Activated T-cell treated with anti-CD3 and anti-CD28 coated beads for 1 hour (primary cell): ENCODE measurements at places on chromosomes 2 and 18.

GRCh38 chr2:237456200-237456843 is 30.7 kb upstream of the MLPH start:
- DNase-seq, result no peak

DNA sequence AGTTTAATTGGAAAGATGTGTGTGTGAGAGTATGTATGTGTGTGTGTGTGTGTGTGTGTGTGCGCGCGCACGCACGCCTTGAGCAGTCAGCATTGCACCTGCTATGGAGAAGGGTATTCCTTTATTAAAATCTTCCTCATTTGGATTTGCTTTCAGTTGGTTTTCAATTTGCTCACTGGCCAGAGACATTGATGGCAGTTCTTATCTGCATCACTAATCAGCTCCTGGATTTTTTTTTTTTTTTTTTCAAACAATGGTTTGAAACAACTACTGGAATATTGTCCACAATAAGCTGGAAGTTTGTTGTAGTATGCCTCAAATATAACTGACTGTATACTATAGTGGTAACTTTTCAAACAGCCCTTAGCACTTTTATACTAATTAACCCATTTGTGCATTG is 48.0 kb downstream of the FEZ2 start:
- no peak for DNase-seq

GRCh38 chr18:43587538-43588153 is 310.4 kb upstream of the SYT4 start:
- DNase-seq, result no peak

DNA sequence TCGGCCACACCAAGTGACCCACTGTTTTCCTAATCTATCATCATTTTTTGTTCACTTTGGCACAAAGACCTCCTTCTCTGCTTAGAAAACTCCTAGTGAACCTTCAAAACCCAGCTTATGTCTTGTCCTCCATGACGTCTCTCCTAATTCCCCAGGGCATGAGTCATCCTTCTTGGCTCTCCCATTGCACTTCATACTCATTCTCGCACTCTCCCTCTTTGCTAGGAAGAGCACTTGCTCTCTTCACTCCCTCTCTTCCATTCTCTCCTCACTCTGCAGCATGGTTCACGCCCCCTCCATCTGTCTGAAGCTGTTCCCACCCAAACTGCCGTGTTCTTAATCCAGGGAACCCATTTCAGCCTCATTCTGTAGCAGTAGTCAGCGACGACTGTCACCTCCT is 103.9 kb downstream of the MRO start:
- no peak for DNase-seq

DNA sequence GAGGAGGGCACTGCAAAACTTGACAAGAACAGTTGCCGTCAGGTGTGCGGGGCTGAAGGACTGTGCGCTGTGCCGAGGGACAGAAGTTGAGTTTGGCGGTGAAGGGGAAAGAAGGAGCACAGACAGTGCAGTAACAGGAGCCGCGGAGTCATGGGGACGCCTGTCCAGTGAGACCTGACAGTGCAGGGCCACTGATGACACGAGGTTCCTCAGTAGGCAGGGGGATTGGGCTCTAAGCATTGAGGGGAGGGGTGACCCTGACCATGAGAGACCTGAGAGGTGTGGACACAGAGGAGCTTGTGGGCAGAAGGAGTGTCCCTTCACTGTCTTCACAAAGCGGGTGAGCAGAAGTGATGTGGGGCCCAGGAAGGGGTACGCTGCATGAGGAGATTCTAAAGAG is 104.8 kb downstream of the MTCL1 start:
- no peak for DNase-seq

GRCh38 chr2:73939419-73939818 is 12.7 kb downstream of the DGUOK start:
- DNase-seq, result no peak

- no peak for DNase-seq
Measured at GRCh38 chr2:197994751-197995150, 190.4 kb downstream of the PLCL1 start.

GRCh38 chr2:105611811-105612424 is 132.8 kb upstream of the NCK2 start:
- no peak for DNase-seq

- DNase-seq, result no peak
Measured at GRCh38 chr2:64626963-64627760, 26.6 kb downstream of the SERTAD2 start.

- DNase-seq, result no peak
Measured at GRCh38 chr2:44150473-44150872, 18.2 kb upstream of the PPM1B start.

DNA sequence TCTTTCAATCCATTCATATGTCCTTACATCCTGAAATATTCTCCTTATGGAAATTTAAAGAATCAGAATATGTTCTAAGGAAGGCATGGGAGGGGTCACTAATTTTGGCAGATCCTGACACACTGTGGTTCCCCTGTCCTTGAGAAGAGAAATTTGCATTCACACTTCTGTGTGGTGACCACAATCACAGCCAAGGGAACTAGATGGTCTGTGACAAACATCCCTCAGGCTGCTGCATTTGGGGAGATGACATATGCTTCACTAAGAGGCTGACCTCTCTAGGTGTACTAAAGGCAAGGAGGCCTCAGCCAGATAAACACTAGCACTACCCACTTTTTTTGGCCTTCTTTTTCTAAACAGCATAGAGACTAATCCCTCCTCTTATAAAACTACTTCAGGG is 129.6 kb downstream of the MREG start:
- no peak for DNase-seq

DNA sequence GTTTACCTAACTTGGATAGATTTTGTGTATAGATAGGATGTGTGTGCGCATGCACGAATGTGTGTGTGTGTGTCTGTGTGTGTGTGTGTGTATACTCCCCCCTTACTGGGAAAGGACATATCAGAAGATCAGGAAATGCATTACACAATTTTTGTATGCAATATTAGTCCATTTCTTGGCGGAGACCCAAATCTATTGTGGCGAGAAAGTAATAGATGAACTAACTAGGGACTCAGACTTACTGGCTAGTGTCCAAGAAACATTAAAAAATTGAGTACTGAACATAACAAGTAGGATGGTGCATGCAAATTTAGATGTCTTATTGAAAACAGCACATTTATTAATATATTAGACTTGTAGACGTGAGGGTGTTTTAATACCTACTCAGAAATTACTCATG is 1036.5 kb upstream of the FANCL start:
- no peak for DNase-seq
